ENCODE measurements at places on chromosomes 7 and 10.

- DNase-seq, result no peak
Observed at GRCh38 chr10:47028466-47028865, 117.2 kb downstream of the PTPN20 start.

DNA sequence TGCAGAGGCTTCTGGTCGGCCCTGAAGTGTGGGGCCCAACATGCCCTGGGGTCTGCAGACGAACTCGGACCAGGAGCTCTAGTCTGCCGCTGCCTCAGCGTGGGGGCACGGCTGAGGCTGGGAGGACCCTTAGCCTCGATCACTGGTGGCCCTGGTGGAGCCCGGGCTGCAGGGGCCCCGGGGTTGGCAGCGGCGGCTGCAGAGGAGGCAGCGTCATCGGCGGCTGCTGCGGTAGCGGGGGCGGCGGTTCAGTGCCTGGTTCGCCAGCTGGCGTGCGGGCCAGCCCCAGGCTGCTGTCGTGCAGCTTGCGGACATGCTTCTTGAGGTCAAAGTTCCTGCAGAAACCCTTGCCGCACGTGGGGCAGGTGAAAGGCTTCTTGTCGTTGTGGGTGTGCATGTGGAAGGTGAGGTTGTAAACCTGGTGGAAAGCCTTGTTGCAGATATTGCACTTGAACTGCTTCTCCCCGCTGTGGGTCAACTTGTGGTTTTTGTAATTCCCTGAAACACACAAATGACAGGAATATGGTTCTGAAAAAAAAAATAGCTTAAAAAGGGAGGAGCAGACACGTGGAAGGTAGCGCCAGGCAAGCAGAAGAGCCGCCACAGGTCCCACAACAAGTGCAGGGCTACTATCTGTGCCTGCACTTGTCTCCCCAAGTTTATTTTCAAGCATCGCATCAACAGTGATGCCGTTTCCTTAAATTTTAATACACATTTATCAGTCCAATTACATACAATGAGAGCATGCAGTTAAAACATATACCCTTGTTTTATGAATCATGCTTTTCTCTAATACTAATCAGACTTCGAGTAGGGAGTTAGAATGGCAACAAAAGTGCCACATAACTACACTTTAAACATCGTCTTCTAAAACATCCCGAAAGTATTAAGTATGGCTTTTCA, 2.4 kb downstream of the FEZF1 start:
- no peak for DNase-seq

- DNase-seq, result peak; percentile 40
Observed at GRCh38 chr7:16098585-16099179, 322.7 kb downstream of the CRPPA start.

GRCh38 chr10:112389271-112389822, 15.4 kb downstream of the ACSL5 start:
- peak; percentile 68 for DNase-seq

- no peak for DNase-seq
Observed at GRCh38 chr7:6158424-6159096, 113.9 kb downstream of the CYTH3 start.

- no peak for DNase-seq
Observed at GRCh38 chr10:71754562-71754961, 18.8 kb downstream of the VSIR start.

GRCh38 chr7:136256491-136256890, 279.3 kb upstream of the MTPN start:
- no peak for DNase-seq

GRCh38 chr10:69936091-69936490, 116.6 kb upstream of the MACROH2A2 start:
- no peak for DNase-seq

DNA sequence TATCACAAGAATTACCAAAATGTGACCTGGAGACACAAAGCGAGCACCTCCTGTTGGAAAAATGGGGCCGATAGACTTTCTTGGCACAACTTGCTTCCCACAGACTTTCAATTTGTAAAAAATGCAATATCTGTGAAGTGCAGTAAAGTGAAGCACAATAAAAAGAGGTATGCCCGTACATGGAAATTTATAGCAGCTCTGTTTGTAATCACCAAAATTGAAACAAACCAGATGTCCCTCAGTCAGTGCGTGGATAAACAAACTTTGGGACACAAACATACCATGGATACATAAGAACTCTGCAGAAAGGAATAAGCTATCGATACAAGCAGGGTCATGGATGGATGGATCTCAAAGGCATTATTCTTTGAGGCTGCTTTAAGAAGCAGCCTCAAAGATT, 33.6 kb downstream of the ARID5B start:
- DNase-seq, result no peak

GRCh38 chr7:15821484-15822427, 135.3 kb upstream of the MEOX2 start:
- no peak for DNase-seq

DNA sequence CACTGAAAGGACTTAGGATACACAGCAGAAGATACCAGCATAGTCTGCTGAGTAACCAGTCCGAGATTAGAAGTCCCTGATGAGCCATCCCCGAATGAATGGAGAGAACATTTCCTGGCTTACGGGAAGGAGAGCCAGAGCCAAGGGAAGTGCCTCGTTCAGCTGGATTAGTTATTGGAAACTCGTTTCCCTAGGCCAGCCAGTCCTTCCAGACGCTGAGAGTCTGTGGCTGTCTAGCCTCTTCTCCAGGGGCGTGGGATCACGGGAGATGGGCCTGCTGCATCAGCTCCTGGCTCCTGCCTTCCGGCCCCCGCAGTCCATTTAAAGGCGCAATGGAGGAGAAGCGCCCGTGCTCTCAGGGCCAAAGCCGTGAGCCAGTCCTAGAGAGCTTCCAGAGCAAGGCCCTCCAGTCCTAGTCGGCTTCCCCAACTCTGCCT, 712.8 kb downstream of the PARD3 start:
- no peak for DNase-seq

- no peak for DNase-seq
Observed at GRCh38 chr10:14022052-14022451, 308.7 kb downstream of the FRMD4A start.

GRCh38 chr10:7405637-7406036, 5.2 kb downstream of the SFMBT2 start:
- no peak for DNase-seq

GRCh38 chr10:36349445-36350078, 707.5 kb upstream of the FZD8 start:
- DNase-seq, result peak; percentile 2

GRCh38 chr7:83701736-83702135, 52.8 kb upstream of the SEMA3E start:
- no peak for DNase-seq

DNA sequence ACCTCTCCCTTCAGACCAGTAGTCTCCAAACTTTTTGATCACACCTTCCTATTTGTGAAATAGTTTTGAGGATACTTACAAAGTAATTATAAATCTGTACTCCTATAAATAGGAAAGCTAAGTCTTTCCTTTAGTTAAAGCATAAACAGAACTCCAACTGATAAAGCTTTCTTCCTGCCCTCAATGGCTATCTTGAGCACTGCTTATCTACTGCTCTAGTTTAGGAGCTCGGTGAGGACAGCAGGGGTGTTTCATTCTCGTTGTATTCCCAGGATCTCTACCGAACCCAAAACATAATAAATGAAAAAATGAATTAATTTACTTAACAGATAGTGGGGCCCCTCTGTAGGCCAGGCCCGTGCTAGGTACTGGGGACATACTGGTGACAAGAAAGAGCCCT, 17.7 kb downstream of the SORBS1 start:
- DNase-seq, result no peak

- DNase-seq, result no peak
Observed at GRCh38 chr7:47027695-47028240, 554.1 kb downstream of the TNS3 start.

GRCh38 chr7:82131215-82131614, 312.4 kb downstream of the CACNA2D1 start:
- no peak for DNase-seq

DNA sequence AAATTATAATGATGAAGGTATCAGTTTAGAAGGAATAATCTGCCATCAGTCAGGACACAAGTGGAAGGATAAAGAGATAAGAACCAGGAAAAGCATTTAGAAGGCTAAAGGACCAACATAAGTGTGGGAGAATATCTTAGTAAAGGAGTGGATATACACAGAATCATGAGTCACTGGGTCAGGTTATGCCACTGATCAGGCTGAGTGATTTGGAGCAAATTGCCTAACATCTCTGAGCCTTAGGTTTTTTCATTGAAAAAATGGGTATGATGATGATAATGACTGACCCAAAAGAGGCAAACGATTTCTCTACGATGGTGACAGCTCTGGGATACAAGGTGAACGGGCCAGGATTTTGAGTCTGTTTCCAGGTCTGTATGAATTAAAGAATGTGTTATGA, 2.8 kb upstream of the CUL1 start:
- DNase-seq, result no peak

DNA sequence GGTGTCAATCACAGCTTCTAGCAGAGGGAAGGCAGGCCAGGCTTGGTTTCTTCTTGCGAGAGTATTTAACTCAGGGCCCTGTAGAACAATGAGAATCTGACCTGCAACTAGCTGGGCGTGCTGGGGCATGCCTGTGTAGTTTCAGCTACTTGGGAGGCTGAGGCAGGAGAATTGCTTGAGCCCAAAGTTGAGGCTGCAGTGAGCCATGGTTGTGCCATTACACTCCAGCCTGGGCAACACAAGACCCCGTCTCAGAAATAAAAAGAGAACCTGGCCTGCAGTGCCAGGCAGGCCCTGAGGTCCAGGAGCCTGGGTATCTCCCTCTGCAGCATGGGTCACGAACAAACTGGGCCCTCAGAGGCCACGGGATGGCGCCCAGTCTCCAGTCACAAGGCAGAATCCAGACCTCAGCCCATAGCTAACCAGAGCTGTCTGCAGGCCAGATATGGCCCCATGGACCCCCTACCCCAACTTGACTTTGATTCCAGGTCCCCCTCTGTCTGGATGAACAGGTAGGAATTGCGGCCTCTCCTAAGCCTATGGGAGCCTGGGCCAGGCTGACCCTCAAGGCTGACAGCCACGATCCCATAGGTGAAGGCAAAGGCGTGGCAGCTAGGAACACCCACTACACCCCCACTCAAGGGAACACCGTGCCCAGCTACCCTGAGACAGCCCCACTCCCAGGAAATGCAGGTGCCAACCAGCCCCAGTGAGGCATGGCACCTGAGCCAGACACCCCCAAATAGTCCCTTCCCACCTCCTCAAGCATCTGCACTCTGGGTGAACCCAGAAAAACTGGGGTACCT, 102.7 kb upstream of the TNRC18 start:
- no peak for DNase-seq

GRCh38 chr10:63593576-63593975, 72.4 kb downstream of the REEP3 start:
- DNase-seq, result no peak

GRCh38 chr10:22816298-22816653, 101.9 kb upstream of the PIP4K2A start:
- DNase-seq, result peak; percentile 91

GRCh38 chr10:119997429-119997828, 104.9 kb downstream of the SEC23IP start:
- DNase-seq, result no peak

GRCh38 chr10:34430685-34431084, 384.4 kb downstream of the PARD3 start:
- no peak for DNase-seq

GRCh38 chr10:29713450-29713849, 78.7 kb upstream of the SVIL start:
- DNase-seq, result no peak

GRCh38 chr7:132861940-132862554, 219.8 kb downstream of the CHCHD3 start:
- DNase-seq, result no peak

DNA sequence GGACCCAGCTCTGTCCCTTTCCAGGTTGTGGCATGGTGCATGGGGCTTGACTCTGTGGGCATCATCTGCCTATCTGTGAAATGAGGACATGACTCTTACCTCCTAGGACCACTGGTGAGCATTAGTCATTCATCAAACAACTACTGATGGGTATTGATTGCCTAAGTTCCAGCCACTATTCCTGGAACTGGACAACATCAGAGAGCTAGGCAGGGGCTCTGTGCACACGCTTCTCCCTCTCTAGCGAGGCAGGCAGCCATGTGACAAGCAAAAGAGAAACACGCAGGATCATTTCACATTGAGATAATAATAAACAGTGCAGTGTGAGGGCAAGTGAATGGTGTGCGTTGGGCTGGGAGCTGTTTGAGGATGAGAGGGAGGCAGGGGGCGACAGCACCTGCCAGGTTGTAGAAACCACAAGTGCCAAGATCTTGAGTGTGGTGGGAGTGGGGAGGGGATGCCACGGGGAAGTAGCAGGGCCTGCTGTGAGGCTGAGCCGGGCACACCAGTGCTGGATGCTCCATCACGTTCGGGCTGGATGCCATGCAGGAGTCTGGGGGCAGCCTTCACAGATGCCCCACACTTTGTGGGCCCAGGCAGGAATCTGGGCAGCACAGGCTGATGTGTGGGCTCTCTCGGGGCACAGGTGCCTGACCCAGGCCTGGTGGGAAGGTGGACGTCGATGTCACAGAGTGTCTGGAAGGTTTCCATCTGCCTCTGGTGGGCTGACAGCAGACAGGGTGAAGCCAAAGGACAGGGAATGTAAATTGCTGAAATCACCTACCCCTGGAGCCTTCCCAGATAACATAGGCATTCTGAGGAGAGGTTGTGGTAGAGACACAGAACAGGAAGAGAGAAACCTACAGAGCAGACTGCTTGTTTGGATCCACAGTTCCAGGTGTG, 405.5 kb downstream of the RPS24 start:
- no peak for DNase-seq

DNA sequence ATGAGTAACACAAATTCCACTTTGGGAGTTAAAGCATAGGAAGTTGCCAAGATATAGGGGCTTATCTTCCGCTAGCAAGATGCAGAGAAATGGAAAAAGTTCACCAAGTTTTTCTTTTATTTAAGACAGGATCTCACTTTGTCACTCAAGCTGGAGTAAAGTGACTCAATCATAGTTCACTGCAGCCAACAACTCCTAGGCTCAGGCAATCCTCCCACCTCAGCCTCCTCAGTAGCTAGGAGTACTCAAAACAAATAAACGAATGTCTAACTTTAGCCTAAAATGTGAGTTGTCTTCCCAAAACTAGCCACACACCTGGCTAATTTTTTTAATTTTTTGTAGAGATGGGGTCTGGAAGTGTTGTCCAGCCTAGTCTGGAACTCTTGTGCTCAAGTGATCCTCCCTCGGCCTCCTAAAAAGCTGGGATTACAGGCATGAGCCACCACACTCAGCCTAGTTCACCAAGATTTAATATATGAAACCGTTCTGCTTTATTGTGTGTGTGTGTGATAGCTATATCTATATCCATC, 9.9 kb downstream of the VIM start:
- DNase-seq, result no peak

GRCh38 chr10:11702264-11702663, 39.9 kb upstream of the ECHDC3 start:
- DNase-seq, result no peak

DNA sequence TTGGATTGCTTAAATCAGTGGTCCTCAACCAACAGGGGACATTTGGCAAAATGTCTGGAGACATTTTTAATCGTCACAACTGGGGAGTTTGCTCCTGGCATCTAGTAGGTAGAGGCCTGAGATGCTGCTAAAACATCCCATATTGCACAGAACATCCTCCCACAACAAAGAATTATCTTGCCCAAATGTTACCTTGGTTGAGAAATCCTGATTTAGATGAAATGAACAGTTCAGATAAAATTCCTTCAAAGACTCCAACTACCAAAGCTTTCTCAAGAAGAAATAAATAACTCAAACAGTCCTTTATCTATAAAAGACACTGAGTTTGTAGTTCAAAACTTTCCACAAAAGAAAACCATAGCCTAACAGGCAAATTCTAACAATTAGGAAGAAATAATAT, 160.9 kb downstream of the SNX13 start:
- DNase-seq, result no peak

GRCh38 chr7:103664577-103664976, 218.6 kb upstream of the SLC26A5 start:
- no peak for DNase-seq

GRCh38 chr7:29871787-29872398, 65.6 kb downstream of the WIPF3 start:
- DNase-seq, result no peak

Measured in COLO829 (cell line).